ENCODE measurements at places on chromosomes 1 and 21.

DNA sequence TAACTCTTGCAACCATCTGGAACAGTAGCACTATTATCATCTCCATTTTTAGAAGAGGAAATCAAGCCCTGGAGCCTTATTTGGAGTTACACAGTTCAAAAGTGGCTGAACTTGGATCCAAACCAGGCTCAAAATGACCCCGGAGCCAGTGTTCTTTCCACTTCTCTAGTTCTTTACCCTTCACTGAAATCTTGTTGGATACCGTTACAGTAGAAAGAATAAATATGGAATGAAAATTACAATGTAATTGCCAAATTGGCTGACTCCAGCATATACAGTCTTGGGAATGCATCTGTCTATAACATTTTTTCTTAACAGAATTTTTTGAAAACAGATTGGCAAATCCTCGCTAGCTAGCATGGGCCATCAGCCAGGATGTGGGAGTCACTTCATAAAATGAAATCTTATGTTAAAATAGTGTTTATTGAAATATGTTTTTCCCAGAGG lies 261.4 kb downstream of the CTH start:
- DNase-seq = no peak

DNA sequence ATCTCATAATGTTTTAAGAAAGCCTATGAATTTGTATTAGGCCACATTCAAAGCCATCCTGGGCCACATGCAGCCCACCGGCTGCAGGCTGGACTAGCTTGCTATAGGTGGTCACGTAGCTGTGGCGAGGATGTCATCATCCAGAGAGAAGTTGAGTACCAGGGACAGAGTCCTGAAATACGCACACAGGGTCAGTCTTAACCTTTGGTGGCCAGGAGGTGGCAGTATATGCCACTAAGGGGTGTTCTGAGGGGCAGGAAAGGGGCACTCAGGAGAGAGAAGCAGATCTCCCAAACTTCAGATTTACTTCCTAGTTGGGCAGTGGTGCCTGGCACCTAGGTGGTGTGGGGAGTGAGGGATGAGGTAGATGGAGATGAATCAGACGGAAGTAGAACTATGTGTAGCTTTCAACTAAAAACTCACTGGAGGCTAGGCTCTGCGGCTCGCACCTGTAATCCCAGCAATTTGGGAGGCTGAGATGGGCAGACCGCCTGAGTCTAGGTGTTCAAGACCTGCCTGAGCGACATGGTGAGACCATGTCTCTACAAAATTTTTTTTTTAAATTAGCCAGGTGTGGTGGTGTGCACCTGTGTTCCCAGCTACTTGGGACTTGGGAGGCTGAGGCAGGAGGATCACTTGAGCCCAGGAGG lies 16.3 kb upstream of the CDK18 start:
- peak; percentile 26 for DNase-seq

- DNase-seq = no peak
Observed at GRCh38 chr21:46663754-46664153, 28.3 kb downstream of the PRMT2 start.

GRCh38 chr1:9652379-9653209 lies 1.1 kb downstream of the PIK3CD start:
- DNase-seq = peak; percentile 47

DNA sequence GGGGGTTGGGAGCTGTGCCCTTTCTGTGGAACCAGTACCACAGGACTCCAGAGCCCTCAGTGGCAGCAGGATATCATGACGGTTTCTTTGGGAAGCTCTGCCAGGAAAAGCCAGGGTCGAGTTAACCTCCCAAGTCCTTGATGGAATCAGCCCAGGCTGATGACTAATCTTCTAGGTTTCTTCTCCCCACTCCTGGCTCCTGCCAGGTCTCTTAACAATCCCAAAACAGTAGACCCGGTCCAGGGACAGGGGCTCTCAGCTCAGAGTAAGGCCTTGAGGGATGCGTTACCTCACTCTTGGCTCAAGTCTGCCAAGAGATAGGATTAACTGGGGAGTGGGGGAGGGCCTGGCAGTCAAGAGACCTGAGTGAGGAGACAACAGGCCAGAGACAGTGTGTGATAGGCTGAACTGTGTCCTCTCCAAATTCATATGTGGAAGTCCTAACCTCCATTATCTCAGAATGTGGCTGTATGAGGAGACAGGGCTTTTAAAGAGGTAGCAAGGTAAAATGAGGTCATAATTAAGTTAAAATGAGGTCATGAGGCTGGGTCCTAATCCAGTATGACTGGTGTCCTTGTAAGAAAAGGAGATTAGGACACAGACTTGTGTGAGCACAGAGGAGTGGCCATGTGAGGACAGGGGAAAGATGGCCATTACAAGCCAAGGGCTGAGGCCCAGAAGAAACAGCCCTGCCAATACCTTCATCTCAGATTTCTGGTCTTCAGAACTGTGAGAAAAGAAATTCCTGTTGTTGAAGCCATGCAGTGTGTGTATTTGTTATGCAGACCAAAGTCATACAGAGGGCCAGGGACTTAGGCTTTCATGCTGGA lies 95.0 kb downstream of the BEND5 start:
- no peak for DNase-seq

DNA sequence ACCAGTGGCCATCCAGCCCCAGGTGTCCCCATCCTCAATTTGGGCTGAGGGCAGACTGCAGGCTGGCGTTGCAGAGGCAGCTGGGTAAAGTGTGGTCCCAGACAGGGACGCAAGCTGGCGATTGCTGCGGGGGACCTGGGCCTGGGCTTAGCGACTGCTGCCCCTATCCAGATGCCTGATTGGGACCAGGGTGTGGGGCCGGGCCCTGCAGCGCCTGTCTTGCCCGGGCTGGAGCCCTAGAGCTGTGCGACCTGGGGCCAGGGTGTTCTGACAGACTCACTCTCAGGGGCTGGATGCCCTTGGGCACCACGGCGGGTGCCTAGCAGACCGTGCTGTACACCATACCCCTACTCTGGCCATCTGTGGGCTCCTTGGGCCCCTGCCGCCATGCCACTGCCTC lies 16.2 kb upstream of the FAAP20 start:
- DNase-seq = no peak

DNA sequence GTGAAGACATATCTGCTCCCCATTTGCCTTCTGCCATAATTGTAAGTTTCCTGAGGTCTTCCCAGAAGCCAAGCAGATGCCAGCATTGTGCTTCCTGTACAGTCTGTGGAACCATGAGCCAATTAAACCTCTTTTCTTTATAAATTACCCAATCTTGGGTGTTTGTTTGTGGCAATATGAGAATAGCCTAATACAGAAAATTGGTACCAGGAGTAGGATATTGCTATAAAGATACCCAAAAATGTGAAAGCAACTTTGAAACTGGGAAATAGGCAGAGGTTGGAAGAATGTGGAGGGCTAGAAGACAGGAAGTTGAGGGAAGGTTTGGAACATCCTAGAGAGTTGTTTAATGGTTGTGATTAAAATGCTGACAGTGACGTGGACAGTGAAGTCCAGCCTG lies 90.8 kb downstream of the HHIPL2 start:
- DNase-seq = no peak

DNA sequence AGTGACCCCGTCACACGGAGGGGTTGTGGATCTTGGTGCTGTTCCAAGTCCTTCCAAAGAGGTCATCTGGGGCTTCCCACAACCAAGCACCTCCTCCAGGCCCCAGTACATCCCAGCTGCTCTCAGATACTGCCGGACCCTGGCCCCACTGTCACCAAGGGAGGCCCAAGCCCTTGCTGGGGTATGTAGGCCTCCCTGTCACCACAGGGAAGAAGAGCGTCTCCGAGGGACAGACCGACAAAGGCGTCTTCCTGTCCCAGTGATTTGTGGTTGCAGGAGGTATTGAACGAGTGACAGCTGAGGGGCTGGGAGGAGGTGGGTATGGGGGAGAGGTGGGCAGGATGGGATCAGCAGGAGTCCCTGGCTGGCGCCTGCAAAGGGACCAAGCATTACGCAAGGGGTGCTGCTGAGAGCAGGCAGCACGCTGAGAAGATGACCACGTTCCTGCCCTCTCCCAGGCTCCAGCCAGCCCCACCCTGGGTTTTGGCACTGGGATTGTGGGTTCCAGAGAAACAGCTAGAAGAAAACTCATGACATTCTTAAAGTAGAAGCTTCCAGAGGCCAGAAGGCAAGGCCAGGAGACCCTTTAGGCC lies 29.7 kb downstream of the LRP8 start:
- DNase-seq = no peak

DNA sequence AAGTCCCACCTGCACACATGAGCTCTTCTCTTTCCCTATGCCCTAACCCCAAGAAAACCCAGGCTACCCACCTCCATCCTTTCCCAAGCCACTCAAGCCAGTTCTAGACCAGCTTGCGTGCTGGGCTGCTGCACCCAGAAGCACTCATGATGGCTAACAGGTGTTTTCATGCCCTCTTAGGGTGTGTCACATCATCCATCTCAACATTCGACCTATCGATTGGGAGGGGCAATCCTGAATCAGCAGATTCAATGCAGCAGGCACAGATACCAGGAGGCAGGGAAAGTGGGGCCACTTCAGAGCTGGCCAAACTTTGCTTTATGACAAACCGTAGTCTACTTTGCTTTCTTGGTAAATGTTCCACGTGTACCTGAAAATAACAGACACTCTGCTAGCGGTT lies 6.6 kb upstream of the PRMT2 start:
- DNase-seq = no peak

Data from activated T-cell treated with anti-CD3 and anti-CD28 coated beads for 24 hours (primary cell).